Activated effector memory CD4-positive, alpha-beta T cell treated with Interleukin-2 at 50 U/mL for 16 hours (primary cell): ENCODE measurements at places on chromosomes 3 and 15.

DNA sequence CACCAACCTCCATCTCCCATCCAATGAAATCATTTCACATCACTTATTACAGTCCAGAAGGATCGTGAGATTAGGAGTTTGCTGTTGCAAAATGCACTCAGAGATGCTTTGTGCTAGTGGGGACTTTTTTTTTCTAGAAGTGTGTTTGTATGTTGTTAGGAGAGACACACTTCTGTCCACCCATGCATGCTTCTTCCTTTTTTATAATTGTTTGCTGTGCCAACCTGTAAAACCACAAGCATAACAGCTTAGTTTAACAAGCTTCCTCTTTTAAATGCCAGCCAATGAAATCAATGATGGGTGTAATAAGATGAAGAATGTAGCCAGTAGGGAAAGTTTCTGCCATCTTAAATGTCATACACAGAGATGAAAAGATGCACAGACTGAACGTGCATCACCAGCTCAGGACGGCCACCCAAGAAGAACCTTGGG lies 305.6 kb upstream of the STT3B start:
- no peak for DNase-seq

- no peak for DNase-seq
These were observed 9.9 kb upstream of the RPL29 start for GRCh38 chr3:52005571-52005986.

DNA sequence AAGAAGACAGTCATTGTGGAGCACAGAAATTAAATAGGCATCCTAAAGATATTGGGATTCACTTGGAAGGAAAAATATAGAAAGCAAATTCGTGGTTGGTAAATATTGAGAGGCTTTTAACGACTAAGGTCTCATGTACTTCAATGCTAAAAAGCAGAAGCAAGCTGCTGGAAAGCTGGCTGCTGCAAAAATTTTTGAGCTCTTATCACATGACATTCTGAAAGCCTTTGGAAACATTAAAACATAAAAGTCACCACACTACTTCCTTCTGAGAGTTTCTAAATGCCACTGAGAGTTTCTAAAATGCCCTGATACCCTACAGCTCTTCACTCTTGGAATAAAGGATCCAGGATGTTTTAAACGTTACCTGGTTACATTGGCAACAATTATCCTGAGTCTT lies 39.0 kb upstream of the CBLB start:
- DNase-seq, result no peak

DNA sequence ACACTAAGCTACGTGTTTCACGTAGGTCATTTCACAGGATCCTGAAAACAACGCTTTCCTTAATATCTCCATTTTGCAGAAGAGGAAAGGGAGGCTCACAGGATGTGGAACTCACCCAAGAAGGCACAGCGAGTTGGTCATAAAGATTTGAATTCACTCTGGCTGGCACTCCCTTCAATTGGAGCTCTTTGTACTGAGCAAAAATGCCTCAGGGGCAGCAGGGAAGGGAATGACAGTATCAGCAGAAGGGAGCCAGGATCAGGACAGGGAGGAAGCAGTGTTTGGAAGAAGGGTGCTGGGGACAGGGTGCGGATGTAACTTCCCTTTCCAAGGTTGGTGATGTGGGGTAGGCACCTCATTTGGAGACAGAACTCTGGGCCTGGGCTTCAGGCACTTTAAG lies 1.1 kb upstream of the ST6GAL1 start:
- no peak for DNase-seq

GRCh38 chr15:33124279-33124678 lies 70.2 kb downstream of the FMN1 start:
- DNase-seq, result no peak

- DNase-seq, result no peak
These were observed 122.6 kb upstream of the ARRDC4 start for GRCh38 chr15:97837896-97838295.

DNA sequence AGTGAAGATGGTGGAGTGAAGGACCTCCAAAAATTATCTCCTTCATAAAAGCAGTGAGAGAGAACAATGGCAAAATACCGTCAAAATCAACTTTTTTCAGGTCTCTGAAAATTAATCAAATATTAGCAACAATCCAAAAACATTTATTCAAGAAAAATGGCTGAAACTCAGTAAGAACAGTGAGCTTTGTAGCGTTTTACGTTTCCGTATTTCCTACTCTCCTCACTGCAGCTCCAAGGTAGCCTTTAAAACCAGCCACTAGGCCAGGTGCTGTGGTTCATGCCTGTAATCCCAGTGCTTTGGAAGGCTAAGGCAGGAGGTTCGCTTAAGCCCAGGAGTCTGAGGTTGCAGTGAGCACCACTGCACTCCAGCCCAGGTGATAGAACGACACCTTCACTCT lies 38.5 kb downstream of the ATP10A start:
- DNase-seq, result no peak

DNA sequence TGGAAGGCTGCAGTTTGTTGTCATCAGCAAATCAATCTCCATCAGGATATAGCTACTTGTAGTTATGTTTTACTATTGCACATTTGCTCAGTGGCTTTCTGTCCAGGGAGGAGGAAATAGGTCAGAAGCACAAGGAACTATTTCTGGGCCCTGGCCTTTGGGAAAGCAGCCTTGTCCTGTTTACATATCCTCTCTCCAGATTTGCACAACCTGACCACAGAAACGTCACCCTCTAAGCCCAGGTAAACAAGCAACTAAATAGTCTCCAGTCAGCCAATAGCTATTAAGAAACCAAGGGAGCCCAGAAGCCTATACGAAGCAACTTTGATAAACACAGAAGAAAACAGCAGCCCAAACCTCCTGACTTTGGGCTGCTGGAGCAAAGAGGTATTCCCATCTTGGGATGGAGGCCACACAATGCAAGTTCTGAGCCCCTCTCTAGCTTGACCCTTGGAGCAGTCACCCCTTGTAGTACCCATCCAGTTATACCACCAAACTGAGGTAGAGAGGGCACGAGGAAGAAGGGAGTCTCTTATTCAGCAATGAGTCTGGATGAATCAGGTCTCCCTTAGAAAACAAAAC lies 2.3 kb upstream of the FEM1B start:
- no peak for DNase-seq

GRCh38 chr3:170585937-170586310 lies at the start of gene SLC7A14:
Gene SLC7A14, minus strand, starts transcription at chr3:170586075. Its CDS starts 59,139 bp downstream, at chr3:170526936.
- DNase-seq, result no peak

GRCh38 chr3:29802057-29802456 lies 521.2 kb downstream of the RBMS3 start:
- no peak for DNase-seq

GRCh38 chr3:124814620-124815421 lies 72.3 kb downstream of the ITGB5 start:
- DNase-seq, result no peak

DNA sequence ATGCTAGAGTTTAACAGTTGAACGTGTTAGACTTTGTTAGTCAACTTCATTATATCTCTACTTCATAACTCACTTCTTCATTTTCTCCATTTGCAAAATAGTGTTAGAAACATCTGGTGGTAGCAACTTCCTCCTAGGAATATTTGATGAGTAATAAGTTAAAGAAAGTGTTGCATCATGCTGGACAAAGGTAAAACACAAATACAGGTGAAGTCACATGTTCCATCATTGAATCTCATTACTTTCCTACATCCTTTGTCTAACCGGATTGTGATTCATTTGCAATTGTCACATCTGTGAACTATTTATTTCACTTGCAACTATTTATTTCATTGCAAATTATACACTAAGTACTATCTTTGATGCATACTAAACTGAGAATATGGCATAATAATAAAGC lies 186.5 kb downstream of the TUSC7 start:
- no peak for DNase-seq

GRCh38 chr15:88976656-88977055 lies 63.5 kb upstream of the MFGE8 start:
- no peak for DNase-seq

DNA sequence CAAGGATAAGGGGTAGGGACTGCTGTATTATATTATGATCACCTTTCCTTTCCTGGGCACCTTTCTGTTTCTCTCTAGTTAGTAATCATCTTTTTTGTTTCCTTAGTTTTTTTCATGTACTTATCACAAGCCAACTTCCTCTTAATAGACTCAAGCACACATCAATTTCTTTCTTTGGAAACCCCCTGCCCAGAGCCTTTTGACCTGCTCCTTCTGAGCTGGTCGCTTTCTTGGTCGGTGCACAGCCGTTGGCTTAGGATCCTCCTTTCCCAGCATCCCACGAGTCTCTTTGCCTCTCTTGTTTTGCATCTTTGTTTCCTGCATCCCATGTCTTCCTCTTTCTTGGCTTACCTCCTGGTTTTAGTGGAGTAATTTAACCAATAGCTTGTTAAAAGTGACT lies 26.9 kb downstream of the GASK1A start:
- DNase-seq, result no peak

- no peak for DNase-seq
These were observed 207.0 kb downstream of the NTRK3 start for GRCh38 chr15:88049506-88049905.

DNA sequence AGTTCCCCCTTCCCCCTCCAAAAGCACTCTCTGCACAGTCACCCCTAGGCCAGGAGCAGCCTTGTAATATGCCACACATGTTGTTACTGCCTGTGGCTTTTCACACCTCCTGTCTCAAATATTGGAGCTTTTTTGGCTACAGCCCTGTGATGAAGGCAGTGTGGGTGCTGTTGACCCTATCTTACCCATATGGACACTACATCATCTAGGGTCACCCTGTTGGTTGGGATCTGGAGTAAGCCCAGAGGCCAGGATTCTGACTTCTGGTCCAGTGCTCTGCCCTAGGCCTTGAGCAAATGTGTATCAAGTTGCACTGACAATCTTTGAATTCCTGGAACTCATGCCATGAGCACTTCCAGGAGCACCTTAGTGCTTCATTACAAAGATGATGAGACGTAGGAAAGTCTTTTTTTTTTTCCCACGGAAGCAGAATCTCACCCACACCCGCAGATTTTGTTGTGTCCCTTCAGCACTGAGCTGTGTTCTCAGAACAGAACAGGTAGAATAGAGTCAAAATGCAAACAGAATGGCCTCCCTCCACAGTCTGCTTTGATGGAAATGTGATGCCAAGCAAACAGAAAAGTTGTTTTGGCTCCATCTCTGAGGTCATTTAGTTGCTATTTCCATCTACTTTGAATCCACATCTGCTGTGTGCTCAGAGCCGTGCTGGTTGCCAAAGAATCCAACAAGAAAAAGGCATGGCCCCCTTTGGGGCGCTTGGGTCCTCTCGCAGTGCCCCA lies 49.6 kb downstream of the SMAD3 start:
- DNase-seq, result no peak

- no peak for DNase-seq
These were observed 73.3 kb upstream of the RAD18 start for GRCh38 chr3:9036404-9037131.

DNA sequence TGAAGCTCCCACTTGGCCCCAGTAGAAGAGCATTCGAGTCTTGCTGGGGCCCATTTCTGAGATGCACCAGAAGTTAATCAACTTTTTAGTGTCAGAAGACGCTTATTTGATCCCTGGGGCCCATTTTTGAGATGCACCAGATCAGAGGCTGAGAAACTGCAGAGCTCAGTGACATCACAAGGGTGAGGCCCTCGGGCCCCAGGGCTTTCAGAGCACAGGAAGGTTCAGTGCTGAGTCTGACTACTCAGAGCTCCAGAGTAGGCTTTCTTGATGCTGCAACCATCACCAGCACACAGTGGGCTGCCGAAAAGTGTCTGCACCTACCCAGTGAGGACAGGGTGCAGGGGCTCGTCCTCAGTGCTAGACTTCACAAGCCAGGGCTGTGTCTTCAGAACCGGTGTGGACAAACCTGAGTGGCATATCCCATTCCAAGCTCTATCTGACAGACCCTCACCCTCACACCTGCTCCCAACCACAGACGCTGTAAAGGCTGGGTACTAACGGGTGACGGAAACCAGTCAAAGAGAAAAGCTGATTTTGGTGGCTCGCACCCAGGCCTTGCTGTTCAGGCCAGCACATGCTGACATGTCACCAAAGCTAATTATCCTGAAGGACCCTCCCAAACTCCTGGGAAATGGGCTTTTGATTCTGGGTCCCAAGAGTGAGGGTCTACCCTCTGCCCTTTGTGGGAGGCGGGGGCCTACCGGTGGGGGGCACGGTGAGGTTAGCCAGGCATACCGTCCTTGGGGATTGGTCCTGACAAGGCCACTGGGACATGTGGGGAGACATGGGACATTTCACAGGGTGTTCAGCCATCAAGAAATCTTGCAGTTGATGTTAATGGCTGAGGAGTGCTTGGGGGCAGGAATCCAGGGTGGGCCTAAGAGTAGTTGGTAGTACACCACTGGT lies 83.0 kb downstream of the PDCD6IP start:
- no peak for DNase-seq

GRCh38 chr3:11618904-11619303 lies 24.8 kb downstream of the VGLL4 start:
- no peak for DNase-seq
